Activated T-helper 9 cell treated with anti-CD3 and anti-CD28 coated beads, Interleukin-2, amount 50 U/mL, for 16 hours (primary cell): ENCODE measurements at places on chromosomes 2 and 18.

DNA sequence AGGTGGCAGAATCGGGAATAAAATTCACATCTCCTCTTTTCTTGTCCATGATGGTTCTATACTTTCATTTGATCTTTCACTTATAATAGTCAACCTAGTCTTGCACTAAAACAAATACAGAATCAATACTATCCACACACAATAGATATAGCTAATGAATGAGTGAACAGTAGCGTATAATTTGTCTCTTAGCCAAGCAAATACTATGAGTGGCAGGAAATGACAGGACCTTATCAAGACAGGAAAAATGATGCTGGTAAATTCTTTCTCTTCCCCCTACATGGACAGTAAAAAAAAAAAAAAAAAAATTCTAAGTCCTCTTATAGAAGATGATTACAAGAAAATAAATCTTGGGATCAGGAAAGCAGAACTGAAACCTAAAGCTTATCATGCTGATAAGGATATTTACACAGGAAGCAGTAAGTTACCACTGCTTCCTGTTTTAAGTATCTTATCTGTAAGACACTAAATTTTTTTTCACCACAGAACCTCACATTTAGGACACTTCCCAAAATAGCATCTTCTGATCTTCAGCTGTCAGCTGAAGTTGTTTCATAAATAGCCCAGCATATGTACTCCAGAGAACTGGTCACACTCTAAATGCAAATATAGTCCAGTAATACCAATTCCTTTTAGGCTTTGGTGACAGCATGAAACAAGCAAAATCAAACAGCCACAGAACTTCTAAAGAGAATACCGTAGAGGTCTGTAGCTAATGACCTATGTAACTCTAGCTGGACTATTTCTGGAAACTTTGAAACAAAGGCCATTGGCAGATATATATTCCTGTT lies 27.0 kb downstream of the IRS1 start:
- DNase-seq = no peak

GRCh38 chr2:89841476-89841840 lies 1150.0 kb downstream of the RPIA start:
- DNase-seq = no peak

- DNase-seq = no peak
Observed at GRCh38 chr2:28663359-28663758, 88.3 kb upstream of the PPP1CB start.

GRCh38 chr2:102111823-102112222 lies 30.7 kb upstream of the IL1R1 start:
- no peak for DNase-seq

- DNase-seq = no peak
Observed at GRCh38 chr2:12732651-12733050, 15.9 kb downstream of the TRIB2 start.

GRCh38 chr2:219168526-219168925 lies 1.3 kb downstream of the SLC23A3 start:
- DNase-seq = no peak

DNA sequence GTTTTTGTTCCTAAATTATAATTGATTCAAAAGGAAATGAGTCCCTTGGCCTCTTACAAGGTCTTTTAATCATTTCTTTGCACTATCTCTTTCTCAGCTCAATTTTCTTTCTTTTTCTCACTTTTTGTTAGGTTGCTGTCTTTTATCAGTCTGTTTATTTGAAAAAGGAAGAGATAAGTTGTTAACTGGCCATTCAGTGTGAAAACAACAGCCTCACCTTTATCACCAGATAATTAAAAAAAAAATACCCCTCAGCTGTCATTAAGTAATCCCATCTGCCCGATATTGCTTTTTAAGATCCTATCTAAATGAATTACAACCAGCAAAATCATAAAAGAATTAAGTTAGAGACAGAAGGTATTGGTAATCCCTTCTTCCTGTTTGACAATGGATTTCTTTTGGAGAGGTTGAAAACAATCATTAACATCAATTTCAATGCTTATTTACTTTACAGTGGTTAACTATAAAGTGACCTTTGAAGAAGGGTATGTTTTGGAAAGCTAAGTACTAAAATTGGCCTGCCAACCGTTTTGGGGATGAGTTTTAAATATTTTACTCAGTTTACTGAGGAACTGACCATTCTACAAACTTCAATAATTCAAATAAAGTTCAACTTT lies 104.9 kb downstream of the TGIF1 start:
- no peak for DNase-seq

GRCh38 chr18:26405190-26405801 lies 143.1 kb downstream of the KCTD1 start:
- no peak for DNase-seq
